ENCODE measurements at places on chromosomes 1 and 21.
A peak's percentile ranks its signal among the peaks of the same experiment; 100 is the strongest.

DNA sequence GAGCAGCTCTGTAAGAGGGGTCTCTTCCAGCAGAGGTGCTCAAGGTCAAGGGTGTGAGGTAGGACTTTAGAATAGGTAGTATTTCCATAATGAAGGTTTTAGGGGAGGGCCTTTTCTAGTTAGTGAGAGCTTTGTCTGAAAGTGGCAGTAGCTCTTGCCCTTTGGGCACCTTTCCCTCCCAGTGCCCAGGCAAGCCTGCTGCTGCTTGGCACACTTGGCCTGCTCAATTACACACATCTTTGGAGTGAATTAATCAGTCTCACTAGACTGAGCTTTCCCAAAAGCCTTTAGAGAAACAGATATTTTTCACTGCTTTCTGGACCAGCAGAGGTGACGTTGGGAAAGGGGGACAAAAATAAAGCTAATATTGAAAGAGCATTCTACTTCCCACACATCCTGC is 48.0 kb downstream of the MAB21L3 start:
- no peak for DNase-seq

DNA sequence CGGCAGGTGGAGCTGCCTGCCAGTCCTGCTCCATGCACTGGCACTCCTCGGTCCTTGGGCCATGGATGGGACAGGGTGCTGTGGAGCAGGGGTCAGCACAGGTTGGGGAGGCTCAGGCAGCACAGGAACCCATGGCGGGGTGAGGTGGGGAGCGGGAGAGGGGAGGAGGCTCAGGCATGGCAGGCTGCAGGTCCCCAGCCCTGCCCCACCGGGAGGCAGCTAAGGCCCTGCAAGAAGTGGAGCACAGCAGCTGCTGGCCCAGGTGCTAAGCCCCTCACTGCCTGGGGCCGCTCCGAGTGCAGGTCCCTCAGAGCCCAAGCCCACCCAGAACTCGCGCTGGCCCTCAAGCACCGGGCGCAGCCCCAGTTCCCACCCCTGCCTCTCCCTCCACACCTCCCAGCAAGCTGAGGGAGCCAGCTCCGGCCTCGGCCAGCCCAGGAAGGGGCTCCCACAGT is 691 bp upstream of the GBP5 start:
- no peak for DNase-seq

- DNase-seq = no peak
These were observed 70.6 kb downstream of the LMO4 start for GRCh38 chr1:87399264-87399663.

DNA sequence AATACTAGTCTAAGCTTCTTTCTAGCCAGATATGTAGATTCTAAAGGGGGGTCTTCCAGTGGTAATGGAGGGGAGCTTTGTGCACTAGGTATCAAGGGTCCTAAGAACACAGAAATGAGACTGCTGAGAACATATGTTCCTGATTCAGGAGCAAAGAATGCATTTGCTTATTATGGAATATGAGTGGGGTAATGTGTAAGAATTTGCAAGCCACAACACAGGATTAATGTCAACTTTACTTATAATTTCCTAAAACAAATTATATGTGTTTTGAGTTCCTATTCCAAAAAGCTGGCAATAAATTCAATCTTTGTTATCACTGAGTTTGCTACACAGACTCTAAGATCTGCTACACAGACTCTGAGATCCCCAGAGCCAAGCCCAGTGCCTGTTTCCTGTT is 357.0 kb upstream of the PTBP2 start:
- no peak for DNase-seq

GRCh38 chr1:22212400-22213233 is 69.7 kb upstream of the WNT4 start:
- no peak for DNase-seq

GRCh38 chr1:80607064-80607463 is 1193.7 kb upstream of the ADGRL2 start:
- DNase-seq = no peak

- DNase-seq = peak; percentile 86
These were observed 14.4 kb downstream of the ABCG1 start for GRCh38 chr21:42233067-42233961.

DNA sequence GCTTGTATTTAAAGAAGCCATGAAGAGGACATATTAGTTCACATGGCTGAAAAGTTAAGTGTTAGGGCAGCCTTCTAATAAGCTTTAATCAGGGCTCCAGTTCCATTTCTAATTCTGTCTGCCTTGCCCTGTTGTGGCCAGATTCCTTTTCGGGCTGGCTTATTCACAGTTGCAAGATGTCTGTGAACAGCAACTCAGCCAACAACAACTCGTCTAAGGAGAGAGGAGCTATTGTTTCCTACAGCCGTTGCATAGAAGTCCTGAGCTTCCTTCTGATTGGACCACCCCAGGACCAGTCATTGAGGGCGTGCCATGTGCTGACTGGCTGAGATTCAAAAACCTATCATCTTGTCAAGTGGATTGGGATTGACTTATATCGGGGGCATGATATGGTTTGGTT is 18.6 kb upstream of the COQ8A start:
- no peak for DNase-seq

- no peak for DNase-seq
These were observed 5.4 kb downstream of the TUFT1 start for GRCh38 chr1:151545542-151545941.

GRCh38 chr1:227006226-227006796 is 66.2 kb downstream of the COQ8A start:
- no peak for DNase-seq

- no peak for DNase-seq
These were observed 23.1 kb downstream of the EIF2D start for GRCh38 chr1:206589206-206589605.

GRCh38 chr1:51534447-51534846 is 15.4 kb upstream of the EPS15 start:
- no peak for DNase-seq

DNA sequence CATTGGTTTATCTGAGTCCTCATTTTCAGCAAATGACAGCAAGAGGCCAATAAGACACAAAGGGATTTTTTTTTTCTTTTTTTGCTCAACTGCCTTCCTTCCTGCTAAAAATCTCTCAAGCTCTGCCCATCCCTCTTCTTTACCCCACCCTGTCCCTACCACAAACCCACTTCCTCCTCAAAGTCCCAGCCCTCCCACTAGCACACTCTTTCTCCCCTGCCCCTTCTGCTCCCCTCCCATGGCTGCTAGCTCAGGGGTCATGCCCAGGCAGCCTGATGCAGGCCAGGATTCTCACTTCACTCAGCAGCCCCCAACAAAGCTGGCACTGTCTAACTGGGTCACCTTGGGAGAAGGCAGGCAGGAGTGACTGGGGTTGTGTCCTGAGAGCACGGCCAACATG is 28.8 kb upstream of the PPP2R5A start:
- DNase-seq = peak; percentile 52

DNA sequence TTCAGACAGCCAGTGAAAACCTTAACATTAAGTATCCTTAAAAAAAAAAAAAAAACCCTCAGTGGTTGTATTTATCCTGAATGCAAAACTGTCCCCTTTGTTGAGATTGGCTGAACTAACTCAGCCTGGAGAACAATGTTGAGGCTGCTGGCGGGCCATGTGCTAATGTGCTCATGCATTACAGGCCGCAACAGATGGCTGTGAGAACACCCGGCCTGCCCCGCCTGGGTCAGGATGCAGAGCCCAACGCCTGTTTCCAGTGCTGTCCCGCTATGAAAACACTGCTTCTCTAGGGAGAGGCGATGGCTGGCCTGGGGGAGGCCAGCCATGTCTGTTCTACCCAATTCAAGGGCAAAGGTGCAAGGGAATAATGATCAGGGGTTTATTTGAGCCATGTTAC is 13.8 kb downstream of the OLIG2 start:
- no peak for DNase-seq

GRCh38 chr1:65812065-65812464 is 19.4 kb downstream of the PDE4B start:
- DNase-seq = peak; percentile 7

GRCh38 chr21:34072145-34073031 is 990 bp upstream of the MRPS6 start:
- DNase-seq = no peak

GRCh38 chr1:16300436-16300835 is 51.8 kb downstream of the FBXO42 start:
- no peak for DNase-seq

- no peak for DNase-seq
These were observed 38.4 kb downstream of the NCMAP start for GRCh38 chr1:24594328-24594598.

- DNase-seq = no peak
These were observed 70.9 kb upstream of the COL6A1 start for GRCh38 chr21:45910548-45911221.

- DNase-seq = no peak
These were observed 35.3 kb upstream of the FCER1A start for GRCh38 chr1:159266832-159267231.

DNA sequence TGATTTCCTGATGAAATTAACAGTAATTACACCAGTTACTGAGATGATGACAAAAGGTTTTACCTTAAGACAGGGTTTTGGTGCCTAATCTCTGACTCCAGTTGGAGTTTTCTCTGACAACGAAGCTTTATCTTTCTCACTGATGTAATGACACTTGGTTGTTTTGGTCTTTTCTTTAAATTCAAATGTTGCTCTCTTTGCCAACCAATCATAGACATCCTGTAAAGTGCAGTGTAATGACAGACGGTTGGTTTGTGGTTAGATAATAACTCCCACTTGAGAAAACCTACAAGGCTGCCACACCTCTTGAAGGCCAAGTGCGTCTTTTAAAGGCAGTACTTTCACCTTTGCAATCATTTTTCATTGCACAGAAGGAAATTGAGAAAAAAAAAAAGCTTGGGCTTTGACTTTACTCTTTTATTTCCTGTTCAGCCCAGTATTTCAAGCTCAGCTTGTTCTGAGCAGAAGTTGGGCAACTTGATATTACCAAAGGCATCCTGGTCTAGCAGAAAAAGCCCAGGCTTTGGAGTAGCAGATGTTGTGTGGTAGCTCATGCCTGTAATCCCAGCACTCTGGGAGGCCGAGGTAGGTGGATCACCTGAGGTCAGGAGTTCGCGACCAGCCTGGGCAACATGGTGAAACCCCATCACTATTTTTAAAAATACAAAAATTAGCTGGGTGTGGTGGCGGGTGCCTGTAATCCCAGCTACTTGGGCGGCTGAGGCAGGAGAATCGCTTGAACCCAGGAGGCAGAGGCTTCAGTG is 14.9 kb downstream of the PDIK1L start:
- DNase-seq = peak; percentile 87

DNA sequence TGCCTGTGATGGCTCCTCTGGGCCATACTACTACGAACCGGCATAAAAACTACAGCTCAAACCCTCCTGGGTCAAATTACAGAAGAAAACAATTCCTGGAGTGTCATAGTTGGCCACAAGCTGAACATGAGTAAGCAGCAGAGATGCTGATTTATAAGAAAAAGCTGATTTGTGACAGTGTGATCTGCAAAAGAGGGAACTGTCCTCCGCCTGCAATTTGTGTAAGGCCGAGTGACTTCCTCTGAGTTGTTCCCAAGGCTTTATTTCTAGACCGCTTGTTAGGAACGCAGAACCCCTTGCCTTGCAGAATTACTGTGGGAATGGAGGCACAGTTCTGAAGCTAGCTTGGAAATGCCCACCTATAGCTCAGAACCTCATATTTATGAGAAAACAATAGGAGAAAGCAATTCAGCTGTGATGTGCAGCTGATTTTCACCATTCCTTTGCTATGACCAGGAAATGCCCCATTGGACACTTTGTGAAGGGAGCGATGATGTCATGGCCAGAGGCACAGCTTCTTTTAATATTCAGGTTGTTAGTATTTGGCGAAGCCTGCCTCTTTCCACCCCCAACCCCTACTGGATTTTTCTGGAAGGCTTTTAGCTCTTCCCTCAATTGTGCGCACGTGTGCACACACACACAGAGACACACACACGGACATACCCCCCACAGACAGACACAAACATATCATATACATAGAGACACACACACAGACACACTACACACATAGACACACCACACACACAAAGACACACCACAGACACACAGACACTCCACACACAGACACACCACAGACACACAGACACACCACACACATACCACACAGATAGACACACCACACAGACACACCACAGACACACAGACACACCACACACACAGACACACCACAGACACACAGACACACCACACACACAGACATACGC is 47.6 kb downstream of the IER5 start:
- no peak for DNase-seq

DNA sequence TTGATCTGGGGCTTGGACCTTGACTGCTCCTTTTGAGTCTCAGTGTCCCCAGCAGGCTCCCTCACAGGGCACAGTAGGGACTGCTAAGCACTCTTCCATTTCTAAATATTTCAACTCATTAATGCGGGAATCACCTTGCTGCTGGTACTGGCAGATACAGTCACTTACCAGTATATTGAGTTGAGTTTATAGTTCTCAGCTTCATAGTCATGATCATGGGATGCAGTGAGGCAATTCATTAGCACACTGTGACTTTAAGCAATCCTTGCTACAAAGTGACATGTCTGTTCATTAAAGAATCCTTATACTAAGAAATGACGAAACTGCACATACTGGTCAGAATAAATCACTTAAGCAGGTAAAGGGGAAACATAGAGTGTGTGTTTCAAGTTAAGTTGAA is 240.8 kb downstream of the SPATA17 start:
- DNase-seq = no peak

GRCh38 chr1:8663915-8664329 is 153.5 kb downstream of the RERE start:
- no peak for DNase-seq

DNA sequence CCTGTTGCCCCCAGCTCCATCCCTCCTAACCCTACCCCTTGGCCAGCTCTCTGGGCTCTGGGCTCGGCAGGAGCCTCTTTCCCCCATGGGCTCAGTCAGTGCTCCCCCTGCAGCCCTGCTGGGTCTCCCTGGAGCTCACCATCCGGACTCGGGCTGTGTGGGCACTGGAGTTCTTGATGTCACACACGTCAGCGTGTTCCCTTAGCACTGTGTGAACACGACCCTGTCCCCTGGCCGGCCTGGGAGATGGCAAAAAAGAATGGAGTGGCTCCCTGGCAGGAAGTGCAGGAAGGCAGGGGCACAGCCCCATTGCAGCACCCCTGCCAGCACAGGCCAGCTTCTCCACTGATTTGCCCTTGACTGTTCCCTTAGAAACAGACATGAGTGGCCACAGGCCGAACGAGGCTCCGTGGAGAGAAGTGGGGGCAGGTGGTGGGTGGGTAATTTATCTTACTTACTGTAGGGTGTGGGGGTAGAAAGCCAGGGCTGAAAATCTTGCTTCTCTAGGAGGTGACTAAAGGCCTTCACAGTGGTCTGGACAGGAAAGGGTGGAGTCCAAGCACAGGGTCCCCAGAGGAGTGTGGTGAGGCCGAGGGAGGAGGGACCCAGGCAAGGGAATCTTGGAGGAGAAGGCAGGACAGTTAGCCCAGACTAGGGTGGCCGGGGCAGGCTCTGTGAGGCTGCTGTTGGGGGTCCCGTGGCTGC is 381.7 kb upstream of the VAMP3 start:
- no peak for DNase-seq

DNA sequence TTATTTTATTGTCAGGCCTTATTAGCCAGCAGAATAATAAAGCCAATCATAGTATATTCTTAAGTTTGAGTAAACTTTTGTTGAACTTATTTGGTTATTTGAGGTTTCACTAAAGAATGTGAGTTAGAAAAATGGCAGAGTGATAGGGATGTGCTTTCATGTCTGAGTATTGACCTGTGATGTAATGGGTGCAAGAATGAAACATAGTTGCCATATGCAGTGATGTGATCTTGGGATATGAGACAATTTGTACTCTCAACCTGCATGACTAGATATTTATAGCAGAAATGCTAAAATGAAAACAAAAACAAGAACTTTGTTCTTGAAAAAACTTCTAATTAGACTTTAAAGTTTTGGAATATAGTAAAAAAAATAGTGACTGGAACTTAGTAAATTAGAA is 97.9 kb downstream of the DISP1 start:
- DNase-seq = no peak

Measured in CD4-positive, alpha-beta T cell treated with Interleukin-6 at 100 ng/mL for 8 hours (primary cell).